ENCODE measurements at places on chromosomes 3 and 15. TPM values are rescaled to one million over a fixed set of nuclear protein-coding genes. Genes with fewer than 3 reads are reported as not detected.

GRCh38 chr3:11661827-11662226 is 18.1 kb upstream of the VGLL4 start:
- DNase-seq: peak; percentile 41

DNA sequence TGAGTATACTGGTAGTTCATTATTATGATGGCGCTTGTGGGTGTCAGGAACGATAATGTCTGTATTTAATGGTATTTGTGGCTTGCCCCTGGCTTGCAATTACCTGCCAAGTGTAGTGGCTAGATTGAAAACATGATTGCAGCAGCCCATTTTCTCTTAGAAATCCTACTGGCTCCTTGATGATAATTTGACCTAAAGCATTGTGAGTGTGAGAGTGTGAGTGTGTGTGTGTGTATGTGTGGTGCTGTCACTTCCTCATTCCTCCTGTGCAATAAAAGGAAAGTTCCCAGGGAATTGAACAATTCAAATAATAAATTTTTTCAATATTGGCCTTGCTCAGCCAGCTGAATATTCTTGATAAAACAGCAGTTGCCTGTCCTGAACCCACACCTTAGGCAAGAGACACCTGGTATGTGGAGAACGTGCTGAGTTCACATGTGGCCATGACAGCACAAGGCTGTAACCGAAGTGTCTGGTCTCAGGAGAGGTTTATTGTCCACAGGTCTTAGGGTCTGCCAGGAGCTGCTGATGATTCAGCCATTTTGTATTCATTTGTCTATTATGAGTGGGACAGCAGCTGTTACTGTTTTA is 193.3 kb downstream of the CD47 start:
- DNase-seq: no peak

GRCh38 chr3:188396251-188396650 is 242.3 kb downstream of the LPP start:
- no peak for DNase-seq

GRCh38 chr3:100780071-100780622 is 70.9 kb downstream of the TFG start:
- no peak for DNase-seq

DNA sequence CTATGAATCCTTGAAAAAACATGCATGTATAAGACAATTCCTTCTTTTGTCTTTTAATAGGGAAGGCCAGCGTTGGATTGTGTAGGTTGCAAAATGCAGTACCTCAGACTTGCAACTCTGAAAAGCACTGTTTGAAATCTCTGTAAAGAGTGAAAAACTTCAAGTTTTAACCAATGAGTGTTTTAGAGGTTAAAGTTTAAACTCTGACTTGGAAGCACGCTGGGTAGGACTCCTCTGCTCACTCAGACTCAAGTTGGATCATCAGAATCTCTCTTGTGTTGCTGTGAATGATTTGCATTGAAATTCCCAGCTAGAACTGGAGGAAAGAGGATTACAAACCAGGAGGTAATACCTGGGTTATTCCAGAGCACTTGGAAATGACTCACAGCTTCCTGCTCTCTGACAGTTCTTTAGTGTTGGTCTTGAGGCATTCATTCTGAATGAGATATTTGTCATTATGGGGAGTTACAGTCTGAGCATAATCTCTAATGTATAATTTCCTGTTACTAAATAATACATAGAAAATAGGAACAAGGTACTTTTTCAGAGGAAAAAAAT is 49.1 kb downstream of the PLS1 start:
- no peak for DNase-seq

DNA sequence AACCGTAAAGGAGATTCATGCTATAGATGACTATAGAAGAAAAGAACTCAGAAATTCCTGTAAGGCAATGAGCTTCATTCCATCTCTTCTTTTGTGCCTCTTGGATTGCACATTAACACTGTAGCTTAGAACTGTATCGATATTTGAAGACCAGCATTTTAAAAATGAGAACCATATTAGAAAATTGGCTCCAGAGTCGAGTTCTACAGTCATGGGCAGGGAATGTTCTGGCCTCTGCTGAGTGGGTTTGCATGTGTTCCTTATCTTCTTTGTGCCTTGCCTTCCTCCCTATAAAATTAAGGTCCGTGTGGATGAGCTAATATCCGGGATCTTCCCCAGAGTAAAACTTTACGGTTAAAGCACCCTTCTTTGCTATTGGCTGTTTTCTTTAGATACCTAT is 77.4 kb upstream of the PLCL2 start:
- no peak for DNase-seq

DNA sequence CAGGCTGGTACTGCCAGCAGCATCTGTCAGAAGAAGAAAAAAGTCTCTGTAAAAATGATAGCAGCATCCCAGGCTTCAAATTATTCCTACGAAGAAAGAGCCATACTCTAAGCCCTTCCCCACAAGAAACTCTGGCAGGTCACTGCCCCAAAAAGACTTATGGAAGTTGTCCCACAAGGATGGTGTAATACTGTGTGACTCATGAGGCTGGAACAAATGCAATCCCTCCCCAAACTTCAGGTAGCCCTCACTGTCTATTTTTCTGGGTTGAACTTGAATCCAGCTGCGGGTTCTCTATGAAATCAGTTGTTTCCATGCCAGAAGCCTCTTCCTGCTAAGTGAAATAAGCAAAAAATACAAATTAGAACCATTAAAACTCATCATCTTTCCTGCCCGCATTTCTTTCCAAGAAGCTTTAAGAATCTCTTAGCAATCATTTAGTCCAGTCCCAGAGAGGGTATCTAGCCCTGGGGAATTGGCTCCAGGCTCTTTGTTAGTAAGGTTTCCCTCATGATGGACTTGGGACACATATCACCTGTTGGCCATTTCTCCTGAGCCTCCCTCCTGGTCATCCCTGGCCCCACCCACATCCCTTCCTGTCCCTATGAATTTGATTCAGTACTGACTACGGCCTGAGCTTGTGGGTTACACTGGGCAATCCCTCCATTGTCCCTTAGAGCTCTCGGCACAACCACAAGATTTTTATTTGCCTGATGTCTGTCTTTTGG is 51.7 kb downstream of the FAM174B start:
- no peak for DNase-seq

DNA sequence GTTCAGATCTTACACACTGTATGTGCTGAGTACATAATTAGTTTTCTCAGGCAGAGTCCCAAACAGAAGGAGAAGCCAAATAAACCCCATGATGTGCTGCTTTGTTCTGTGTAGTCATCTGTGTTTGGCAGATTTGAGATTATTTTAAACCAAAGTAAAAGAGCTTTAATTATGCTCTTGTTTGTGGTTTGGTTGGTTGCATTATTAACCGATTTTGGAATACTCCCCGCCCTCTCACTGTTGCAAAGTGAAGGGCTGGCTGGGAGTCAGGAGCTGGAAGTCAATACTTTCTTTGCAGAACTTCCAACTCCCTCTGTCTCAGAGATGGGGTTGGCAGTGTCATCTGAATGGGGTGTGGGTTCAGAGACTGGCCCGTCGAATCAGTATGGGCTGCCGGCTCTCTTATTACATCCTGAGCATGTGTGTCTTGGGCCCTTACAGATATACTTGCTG is 34.4 kb downstream of the SLCO3A1 start:
- DNase-seq: no peak

- no peak for DNase-seq
Measured at GRCh38 chr3:164459521-164460151, 618.7 kb downstream of the SI start.

- peak; percentile 87 for DNase-seq
Measured at GRCh38 chr3:196684548-196685407, 27.3 kb downstream of the CEP19 start.

- peak; percentile 63 for DNase-seq
Measured at GRCh38 chr3:21273259-21274025, 477.6 kb downstream of the ZNF385D start.

DNA sequence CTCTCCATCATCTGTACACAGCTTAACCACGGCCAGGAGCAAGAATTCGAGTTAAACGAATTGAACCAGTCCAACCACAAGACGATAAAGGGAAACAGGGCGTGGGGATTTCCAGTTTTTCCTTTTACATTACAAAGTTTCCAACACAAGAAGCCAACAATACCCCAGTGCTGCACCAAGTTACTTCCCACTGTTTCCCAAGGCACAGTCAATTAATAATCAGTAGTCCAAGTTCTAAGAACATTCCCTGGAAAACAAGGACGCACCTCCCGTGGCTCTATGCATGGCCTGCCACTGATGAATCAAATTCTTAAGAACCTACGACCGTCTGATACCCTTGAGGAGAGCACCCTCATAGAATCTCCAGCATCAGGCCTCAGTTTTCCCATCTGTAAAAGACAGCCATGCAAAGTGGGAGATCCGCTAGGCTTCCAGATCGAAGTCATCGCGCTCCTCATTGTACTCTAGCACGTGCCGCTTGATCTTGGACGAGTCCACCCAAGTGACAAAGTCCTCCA is 774 bp downstream of the IMP3 start:
- no peak for DNase-seq

GRCh38 chr3:121895736-121896135 is 1.5 kb downstream of the SLC15A2 start:
- DNase-seq: no peak

DNA sequence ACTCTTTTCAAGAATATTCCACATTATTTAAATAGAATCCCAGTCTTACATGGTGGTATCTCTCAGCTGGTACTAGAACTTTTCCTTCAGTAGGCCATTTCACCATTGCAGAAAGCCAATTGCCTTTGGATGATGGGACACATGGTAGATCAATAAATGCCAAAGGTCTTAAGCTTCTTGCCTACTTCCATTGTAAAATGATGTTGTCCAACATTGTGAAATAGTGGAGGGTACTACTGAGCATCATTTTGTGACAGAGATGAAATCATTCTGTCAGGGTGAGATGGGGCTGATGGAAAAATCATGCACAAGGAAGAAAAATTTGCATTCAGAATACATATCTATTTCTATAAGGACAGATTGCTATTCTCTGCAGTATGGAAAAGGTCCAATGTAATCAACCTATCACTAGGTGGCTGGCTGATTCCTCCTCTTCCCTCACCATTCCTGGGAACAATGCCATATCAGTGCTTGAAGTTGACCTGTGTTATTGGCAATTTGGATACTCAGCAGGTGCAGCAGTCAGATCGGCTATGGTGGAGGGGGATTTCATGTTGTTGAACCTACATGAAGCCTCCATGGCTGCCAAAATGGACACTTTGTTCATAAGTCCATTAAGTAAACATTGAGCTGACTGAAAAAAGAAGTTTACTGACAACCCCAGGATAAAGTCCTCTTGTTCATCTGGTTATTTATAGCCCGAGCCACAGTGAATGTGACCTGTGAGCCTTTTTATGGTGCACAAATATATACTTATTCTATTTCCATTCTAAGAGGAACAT is 596.9 kb upstream of the ARPP21 start:
- DNase-seq: no peak

- DNase-seq: no peak
Measured at GRCh38 chr3:73832426-73832825, 207.7 kb upstream of the PDZRN3 start.

DNA sequence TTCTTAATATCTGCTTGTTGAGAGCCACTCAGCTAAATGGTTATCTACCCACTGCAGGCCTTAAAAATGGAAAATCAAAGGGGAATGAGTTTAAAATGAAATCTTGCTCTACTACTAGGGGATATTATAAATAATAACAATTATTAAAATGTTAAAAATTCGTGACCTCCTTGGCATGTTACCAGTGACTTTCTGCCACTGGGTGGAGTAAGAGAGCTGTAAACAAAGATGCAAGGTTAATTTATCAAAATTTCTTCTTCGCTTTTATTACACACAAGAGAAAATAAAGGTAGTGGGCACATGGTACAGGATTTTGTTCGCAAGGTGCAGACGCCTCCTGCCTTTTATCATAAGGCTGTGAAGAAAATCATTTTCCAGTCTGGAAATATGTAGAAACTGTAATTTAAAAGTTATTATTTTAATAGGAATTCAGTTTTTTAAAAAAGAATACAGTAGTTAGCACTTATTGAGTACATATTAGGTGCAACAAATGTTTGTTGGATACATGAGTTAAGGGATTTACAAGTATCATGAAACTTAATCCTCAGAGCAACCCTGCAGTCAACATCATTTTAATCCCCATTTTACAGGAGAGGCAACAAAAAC is 272.6 kb downstream of the SUCLG2 start:
- DNase-seq: peak; percentile 44

DNA sequence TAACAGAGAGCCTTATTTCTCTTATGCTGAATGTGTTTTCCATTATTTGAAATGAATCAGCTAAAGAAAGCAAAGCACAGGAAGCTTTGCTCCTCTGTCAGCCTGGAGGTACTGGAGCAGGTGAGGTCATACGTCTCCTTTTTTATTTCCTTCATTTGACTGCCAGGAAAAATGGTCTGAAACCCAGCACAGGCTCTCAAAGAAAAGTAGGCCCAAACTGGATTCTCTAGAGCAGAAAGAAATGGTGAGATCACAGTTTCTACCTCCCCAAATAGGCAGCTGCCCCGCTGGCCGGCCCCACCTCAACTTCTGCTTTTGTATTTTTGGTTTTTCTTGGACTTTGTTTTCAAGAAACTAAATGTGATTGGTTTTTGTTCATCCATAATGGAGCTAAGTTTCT is 95.1 kb downstream of the RPL39L start:
- peak; percentile 58 for DNase-seq

CHRM5 gene
- not detected for total RNA-seq

RLBP1 gene
- not detected for total RNA-seq

SLC35A5 gene
- total RNA-seq: 67.7 TPM

SLC2A2 gene
- total RNA-seq: not detected

NR2E3 gene
- 1.3 TPM for total RNA-seq

All from stomach (tissue), 19 donors.